ENCODE measurements at places on chromosomes 6 and 20.

GRCh38 chr6:159680104-159680503 lies 12.9 kb downstream of the SOD2 start:
- DNase-seq = no peak

GRCh38 chr6:163655217-163656121 lies 241.0 kb downstream of the QKI start:
- DNase-seq = no peak

GRCh38 chr6:104881964-104882668 lies 22.4 kb upstream of the HACE1 start:
- DNase-seq = no peak

GRCh38 chr6:712805-713204 lies 19.9 kb upstream of the EXOC2 start:
- DNase-seq = no peak

- DNase-seq = no peak
These were observed 368.5 kb downstream of the TBC1D32 start for GRCh38 chr6:120965814-120966213.

DNA sequence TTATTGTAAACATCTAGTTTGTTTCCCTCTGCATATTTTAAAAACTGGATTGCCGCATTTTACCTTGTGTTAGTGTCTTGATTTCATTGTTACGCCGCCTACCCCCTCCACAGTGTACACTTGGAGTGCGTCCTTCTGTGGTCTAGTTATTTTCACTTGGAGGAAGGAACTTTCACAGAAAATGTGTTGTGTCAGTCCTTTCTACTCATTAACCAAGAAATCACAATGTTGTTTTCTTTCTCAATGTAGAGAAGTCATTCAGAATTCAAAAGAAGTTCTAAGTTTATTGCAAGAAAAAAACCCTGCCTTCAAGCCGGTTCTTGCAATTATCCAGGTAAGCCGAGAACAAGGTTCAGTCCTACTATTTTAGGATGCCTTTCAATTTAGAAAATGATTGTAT lies 10.3 kb downstream of the MTHFD1L start:
- no peak for DNase-seq
